ENCODE measurements at places on chromosomes 13 and 19.

DNA sequence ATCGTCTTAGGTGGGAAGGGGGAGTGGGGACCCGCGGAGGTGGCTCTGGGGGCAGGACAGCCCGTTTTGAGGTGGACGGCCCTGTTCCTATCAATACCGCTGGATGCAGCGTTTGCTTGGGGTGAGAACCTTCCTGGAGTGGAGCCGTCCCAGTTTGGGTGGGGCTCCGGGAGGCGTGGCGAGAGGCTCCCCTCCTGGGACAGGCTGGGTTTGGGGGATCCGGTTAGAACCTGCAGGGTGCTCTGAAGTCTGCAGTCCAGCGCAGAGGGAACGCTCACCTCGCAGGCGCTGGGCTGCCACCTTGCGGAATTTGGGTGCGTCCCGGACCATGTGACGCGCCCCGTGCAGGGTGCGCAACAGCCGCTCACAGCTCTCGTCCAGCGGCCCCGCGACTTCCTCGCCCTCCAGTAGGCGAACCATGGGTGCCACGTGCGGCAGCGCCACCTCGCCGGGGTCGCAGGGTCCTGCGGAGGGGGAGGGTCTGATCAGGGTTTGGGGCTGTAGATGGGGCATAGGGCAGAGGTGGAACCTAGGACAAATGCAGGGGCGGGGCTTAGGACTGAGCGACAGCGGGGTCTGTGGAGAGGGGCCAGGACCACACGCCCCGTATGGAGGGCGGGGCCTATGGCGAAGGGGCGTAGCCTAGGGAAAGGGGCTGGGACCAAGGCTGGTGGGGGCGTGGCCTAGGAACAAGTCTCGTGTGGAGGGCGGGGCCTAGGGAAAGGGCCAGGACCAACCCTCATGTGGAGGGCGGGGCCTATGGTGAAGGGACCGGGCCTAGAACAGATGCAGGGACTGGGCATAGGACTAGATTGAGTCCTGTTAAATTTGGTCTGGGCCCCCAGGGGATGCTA is 13.8 kb downstream of the SH2D3A start:
- DNase-seq = peak; percentile 78

DNA sequence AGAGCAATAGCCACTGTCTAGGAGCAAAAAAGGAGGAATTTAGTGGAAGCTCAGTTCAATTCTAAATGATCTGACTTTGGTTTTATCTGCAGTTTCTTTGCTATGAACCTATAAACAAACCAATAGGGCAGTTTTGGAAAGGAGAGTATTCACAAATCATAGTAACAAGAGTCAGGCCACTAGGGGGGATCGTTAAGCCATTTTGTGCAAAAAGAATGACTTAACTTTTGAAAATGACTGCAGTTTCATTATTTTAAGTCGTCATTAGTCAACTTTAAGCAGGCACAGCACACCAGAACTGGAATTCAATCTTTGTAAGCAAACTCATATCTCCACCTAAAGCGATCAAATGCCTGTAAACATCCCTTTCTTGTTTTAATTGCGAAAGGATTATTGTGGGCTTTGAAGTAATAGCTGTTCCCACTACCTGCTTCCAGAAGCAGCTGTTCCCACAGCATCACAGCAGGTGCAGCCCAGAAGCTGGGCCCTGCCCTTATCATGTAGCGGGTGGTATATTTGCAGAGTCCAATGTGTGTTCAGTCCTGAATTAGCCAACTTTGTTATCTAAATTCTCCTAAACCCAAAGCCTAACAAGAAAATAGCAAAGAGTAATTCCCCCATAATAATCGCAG is 51.5 kb downstream of the SOX21 start:
- DNase-seq = no peak

GRCh38 chr19:56837004-56837403 is 3.5 kb downstream of the PEG3 start:
- peak; percentile 68 for DNase-seq

GRCh38 chr13:73273745-73274144 is 214.9 kb downstream of the KLF5 start:
- no peak for DNase-seq

DNA sequence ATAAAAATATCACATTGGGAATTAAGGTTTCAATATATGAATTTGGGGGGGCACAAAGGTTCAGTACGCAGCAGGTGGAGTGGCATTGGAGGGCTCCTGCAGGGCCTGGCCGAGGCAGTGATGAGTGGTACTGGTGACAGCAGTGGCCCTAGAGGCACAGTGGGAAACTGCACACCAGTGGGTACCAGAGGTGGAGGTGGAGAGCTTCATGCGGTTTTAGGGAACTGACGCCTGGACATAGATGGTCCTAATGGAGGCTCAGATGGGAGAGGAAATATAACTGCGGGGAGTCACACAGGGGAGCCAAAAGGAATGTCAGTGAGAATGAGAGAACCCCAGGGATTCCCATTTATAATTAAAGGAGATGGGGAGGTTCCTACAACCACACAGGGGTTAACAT is 156.2 kb downstream of the COG6 start:
- DNase-seq = no peak

- DNase-seq = no peak
Measured at GRCh38 chr19:1768248-1768647, 14.9 kb downstream of the ONECUT3 start.

- DNase-seq = no peak
Measured at GRCh38 chr13:77061362-77061761, 34.4 kb upstream of the FBXL3 start.

DNA sequence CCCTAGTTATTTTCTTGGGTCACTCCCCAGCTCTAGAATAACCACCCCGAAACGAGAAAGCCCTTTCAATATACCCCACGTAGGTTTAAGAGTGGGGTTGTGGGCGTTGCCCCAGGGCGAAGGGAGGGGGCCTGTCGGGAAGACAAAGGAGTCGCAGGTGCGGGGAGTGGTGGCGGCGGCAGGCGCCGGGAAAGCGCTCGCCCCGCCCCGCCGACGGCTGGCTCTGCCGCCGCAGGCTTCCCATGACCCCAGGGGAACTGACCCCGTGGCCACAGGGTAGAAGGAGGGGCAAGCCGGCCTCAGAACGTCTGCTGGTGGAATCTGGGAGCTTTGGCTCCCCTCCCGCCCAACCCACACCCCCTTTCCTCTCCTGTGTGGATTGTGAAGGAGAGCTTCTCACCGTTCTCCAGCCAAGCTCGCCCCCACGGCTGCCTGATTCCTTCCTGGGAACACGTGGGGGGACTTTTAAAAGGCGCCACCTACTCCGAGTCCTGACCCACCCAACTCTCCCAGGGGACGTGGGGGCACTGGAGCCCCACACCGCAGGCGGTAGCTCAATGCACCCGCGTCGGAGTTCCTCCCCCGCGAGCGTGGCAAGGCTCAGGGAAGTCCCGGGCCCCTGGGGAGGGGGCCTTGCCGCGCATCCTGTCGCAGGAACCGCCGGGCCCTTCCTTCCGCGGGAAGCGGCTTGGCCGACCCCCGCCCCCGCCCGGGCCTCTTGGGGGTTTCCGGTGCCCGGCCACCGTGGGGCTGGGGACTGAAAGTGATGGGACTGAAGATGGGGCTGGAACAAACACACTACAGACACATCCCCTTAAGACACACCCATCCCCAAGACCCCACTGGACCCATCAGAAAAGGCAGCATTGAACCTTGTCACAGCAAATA is 5.5 kb downstream of the IER2 start:
- peak; percentile 90 for DNase-seq

- DNase-seq = no peak
Measured at GRCh38 chr19:8151767-8152035, 2.3 kb upstream of the FBN3 start.

- no peak for DNase-seq
Measured at GRCh38 chr13:108437496-108437895, 168.0 kb downstream of the TNFSF13B start.

GRCh38 chr13:36148446-36148845 is 17.3 kb upstream of the DCLK1 start:
- no peak for DNase-seq

GRCh38 chr19:29645911-29646310 is 19.4 kb upstream of the PLEKHF1 start:
- peak; percentile 42 for DNase-seq

DNA sequence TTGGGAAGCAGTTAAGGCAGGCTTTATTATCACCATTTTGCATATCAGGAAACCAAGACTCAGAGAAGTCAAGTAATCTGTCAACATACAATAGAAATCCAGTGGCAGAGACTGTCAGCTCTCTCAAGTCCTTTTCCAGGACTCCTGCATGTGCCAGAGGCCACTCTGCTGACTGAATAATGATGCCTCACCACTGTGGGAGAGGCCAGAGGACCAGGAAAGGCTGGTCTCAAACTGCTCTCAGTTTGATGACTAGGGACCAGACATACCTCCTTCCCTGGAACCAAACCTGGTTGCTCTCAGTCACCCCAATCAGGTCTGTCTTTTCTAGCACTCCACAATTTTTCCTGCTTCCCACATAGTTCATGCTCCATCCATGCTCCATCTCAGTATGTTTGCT is 8.0 kb downstream of the RNASEH2B start:
- no peak for DNase-seq

- peak; percentile 24 for DNase-seq
Measured at GRCh38 chr19:15584095-15584494, 30.9 kb upstream of the CYP4F8 start.

GRCh38 chr19:55304980-55305379 is 20.2 kb downstream of the TMEM150B start:
- no peak for DNase-seq

GRCh38 chr19:36604656-36605100 is 435 bp upstream of the ZNF382 start:
- peak; percentile 94 for DNase-seq

- DNase-seq = no peak
Measured at GRCh38 chr13:94311893-94312292, 167.6 kb downstream of the DCT start.

GRCh38 chr19:9348671-9349070 is 14.1 kb upstream of the ZNF177 start:
- DNase-seq = no peak

GRCh38 chr19:2332341-2333026 is 4.0 kb downstream of the SPPL2B start:
- no peak for DNase-seq
